ENCODE measurements at places on chromosomes 1 and 21. TPM values are rescaled to one million over a fixed set of nuclear protein-coding genes. Genes with fewer than 3 reads are reported as not detected.

DNA sequence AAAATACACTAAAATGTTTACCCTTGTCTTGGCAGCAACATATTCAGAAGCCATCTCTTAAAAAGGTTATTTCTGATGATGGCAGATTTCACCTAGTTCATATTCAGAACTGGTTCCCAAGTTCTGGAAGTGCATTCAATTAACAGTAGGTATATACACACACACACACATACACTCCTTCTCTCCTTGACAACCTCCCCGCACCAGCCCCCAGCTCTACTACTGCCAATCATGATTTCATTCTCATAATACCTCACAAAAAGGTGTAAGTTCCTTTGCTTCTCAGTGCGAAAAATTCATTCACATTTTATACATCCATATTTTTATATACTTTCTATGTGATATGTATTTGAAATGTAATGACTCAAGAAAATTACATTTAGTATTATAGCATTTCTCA is 228.1 kb upstream of the ST6GALNAC5 start:
- no peak for DNase-seq

DNA sequence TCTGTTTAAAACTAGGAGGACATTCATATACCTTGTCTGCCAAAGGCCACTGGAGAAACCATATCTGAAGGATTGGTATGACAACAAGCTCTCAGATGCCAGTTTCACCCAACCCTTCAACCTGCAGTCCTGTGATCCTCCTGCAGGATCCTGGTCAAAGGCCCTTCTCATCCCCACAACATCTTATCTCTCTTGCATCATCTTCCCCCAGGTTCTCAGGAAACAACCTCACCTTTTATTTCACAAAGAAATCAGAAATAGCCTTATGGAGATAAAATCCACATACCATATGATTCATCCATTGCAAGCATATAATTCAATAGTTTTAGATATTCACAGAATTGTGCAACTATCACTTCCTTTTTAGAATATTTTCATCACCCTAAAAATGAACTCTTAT is 104.0 kb upstream of the DSCAM start:
- no peak for DNase-seq

- DNase-seq = no peak
Observed at GRCh38 chr1:19087017-19087736, 122.9 kb downstream of the UBR4 start.

DNA sequence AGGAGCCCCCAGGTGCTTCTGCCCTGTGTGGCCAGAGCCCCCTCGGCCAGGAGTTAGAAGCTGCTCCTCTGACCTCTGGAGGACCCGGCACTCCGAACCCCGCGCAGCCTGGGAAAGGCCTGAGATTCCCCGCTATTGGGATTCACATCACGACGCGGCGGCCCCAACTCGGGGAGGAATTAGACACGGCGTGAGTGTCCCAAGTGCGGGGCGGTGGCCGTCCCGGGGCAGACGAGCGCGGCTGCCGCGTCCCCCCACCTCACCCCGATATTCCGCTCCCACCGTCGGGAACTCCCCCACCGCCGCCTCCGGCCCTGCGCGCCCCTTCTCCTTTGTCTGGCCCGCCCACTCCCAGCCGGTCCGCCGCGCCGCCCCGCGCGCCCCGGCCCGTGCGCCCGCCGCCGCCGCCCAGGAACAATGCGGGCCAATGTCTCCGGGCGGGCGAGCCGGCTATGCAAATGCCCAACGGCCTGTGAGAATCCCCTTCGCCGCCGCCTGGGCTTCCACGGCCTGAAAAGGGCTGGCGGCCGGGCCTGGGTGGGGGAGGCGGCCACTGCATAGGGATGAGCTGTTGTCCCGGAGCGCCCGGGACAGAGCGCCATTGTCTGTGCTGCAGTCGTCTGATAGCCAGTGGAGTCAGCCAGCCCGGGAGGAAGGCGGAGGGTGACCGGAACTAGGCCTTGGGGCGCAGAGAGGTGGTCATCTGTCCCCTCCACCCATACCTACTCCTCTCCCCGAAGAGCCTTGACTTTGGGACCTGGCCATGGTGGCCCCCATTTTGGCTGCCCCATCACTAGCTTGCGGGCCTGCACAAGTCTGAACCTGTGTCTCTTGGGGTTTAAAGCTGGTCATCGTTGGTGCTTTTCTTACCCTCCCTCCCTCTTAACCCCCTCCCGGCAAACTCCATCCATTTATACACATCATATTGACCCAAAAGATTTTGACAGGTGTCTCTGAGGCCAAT is 19.4 kb downstream of the RHBG start:
- no peak for DNase-seq

DNA sequence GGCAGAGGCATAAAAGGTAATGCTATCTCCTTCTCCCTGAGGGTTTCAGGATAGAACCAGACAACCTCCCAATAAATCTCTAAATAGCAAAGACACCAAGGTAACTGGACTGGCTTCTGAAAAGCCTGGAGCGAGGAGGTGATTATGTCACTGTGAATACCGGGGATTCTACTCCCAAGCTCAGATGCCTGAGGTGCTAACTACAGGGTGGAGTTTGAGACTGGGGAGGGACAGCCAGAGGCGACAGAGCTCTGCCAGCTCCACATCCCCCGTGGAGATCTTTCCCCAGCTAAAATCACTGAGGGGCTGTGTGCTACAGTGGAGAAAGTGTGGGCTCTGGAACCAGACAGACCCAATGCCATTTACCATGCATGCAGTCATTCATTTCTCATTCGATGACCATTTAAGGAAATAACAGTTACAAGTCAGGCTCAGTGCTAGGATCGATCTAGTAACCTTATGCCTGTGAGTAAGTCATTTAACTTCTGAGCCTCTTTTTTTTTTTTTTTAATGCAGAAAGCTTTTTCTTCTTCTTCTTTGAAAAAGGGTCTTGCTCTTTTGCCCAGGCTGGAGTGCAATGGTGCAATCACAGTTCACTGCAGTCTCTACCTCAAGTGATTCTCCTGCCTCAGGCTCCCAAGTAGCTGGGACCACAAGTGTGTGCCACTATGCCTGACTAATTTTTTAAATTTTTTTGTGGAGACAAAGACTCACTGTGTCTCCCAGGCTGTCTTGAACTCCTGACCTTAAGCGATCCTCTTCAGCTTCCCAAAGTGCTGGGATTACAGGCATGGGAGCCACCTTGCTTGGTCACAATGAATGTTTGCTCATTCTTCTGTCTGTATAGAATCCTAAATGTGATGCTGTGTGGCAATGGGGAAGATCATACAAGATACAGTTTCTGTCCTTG is 8.1 kb upstream of the SLC45A3 start:
- DNase-seq = no peak

- DNase-seq = no peak
Observed at GRCh38 chr1:160789702-160790611, 6.0 kb upstream of the LY9 start.

GRCh38 chr1:42962641-42963377 is 4.1 kb upstream of the SLC2A1 start:
- DNase-seq = no peak

- DNase-seq = no peak
Observed at GRCh38 chr1:109556563-109556962, 8.1 kb downstream of the GNAI3 start.

DNA sequence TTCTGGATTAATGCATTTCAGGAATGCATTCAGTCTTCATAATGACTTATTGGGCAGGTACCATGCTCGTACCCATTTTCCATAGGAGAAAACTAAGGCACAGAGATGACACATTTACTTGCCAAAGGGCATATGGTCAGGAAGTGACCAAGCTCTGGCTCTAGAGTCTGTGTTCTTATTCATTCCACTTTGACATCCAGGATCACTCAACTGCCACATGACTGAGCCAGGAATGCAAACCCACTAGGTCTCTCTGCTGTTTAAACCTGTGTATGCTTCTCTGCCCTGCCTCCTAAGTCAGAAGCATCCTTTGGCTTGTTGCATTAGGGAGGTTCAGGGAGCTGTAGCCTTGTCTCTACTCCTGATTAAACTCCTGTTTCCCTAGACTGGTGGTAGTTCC is 7.5 kb downstream of the KAZN start:
- DNase-seq = no peak

DNA sequence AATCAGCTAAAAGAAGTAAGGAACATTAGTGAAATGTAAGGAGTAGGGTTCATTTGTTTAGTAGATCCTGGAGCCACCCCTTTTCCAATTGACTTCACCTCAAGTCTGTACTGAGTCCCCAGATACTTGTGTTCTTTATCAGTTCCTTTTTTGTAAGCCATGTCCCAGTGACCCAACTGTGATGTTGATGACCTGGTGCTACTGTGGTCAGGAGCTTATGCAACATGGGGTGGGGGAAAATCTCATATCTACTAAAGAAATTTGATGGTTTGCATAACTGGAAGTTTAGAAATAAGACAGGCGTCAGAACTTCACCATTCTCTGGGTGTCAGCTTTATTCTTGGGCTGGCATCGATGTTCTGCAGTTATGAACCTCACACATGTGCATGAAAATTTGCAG is 120.5 kb downstream of the LRRC7 start:
- DNase-seq = no peak

DNA sequence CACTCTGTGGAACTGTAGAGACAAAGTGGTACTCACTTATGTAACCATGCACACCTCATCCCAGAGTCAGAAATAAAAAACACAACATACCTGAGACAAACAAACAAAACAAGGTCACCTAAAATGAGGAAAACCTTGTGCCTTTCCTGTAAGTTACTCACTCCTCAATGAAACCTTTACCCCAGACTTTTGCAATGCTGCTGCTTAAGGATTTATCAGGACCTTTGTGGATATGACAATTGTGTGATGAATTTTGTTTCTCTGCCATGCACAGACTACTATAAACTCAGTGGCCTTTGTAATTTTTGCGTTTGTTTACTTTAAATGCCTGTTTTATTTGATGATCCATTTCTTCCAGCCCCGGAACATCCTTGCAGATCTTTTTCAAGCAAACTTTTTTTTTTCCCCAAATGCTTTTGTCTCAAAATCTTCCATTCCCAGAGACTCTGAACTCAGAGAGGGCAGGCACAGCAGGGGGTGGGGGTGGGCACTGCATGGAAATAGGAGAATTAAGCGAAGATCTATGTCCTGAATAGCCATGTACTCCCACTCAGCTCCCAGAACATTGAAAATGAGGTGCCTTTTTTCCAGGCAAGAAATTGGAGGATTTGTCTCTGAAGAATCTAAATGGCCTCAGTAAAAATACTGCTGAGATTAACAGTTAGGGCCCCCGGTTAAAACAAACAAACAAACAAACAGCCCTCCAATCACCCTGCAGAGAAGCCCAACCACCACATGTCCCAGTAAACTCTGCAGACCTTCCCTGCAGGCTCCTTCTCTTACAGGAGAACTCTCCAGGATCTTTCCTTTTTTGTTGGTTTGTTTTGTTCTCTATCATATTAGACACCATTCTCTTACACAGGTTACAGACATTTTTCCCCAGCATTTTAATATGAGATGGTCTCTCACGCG is 22.6 kb upstream of the SIM2 start:
- no peak for DNase-seq

DNA sequence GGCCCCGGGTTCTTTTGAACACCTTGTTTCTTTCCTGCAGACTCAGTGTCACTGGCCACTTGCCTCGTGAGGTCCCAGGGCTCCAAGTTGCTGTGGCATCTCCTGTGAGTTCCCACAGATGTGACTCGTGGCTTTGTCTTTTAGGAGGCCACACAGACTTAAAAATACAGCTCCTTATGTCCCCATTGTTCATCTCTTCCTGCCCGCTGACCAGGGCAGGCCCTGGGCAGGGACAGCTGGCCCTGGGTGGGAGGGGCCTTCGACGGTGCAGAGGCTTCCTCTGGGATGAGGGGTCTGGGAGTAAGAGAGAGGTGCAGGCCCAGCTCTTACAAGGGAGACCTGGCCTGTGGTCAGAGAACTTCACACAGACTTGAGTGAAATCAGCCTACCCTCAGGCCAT is 15.6 kb downstream of the LDLRAP1 start:
- no peak for DNase-seq

- DNase-seq = no peak
Observed at GRCh38 chr21:20646431-20647165, 351.6 kb upstream of the NCAM2 start.

DNA sequence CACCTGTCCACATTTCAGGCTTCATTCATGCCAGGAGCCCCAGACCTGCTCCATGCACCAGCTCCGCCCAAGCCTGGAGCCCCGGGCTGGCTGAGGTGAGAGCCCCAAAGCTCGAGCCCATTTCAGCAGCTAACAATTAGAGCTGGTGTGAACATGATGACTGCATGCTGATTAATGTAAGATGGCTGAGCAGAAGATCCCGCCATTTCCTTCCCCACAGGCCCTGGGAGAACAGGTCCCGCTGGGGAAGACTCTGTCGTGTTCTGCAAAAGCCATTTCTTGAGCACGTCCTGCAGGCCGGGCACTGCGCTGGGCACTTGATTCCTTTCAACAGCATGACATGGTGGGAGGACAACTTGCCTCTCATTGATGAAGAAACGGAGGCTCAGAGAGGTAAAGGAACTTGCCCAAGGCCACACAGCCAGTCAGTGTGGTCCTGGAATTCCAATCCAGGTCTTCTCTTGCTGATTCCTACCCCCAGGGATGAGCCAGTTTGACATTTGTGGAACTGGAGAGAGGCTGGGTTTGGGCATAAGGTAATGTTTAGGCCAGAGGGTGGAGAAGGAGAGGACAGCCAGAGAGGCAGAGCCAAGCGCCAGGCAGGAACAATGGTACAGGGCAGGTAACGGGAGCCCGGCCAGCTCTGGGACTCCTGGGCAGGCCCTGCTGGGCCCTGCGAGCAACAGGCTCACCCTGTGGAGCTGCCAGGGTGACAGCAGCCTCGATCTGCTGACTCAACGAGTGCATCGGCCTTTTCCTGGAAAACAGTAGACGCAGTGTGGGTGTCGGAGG is 28.1 kb upstream of the EPHA2 start:
- no peak for DNase-seq

DNA sequence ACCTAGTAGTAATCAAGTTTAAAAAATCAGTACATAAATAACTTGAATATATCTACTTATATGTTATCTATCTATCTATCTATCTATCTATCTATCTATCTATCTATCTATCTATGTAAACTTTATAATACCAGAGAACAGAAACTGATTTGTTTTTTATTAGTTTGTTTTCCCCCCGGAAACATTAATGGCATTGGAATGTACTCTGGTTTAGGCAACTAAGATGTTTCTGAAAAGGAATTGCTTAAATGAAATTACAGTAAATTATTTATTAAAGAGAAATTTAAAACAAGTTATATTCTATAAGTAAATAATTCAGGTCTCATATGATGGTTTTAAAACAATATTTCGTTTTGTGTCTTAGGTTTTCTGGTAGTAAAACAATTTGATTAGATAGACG is 681.0 kb upstream of the ADAMTS5 start:
- DNase-seq = no peak

DNA sequence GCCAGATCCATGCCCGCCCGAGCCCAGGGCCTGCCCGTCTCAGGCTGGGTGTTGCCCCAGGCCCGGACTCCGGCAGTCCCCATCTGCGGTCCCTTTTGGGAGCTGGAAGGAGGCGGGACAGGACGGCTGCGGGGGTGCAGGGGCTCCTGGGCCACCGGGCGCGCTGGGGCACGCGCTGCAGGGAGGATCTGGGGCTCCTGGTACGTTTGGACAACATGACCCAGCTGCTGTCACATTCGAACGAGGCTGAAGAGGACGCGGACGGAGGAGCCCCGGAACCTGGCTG is 6.6 kb upstream of the CALML6 start:
- no peak for DNase-seq

- no peak for DNase-seq
Observed at GRCh38 chr1:190252046-190252445, 225.6 kb downstream of the BRINP3 start.

- no peak for DNase-seq
Observed at GRCh38 chr1:9894115-9894514, 16.0 kb downstream of the CTNNBIP1 start.

The AKR7A3 gene
- total RNA-seq = 1.0 TPM

The FAM163A gene
- not detected for total RNA-seq

The NPPB gene
- not detected for total RNA-seq

The SIK1 gene
- total RNA-seq = 414 TPM

The ECM1 gene
- 0.54 TPM for total RNA-seq

The SERPINC1 gene
- not detected for total RNA-seq

The CREG1 gene
- 33.4 TPM for total RNA-seq

The DOP1B gene
- total RNA-seq = 15.1 TPM

The TTC22 gene
- total RNA-seq = 7.3 TPM

Data from naive thymus-derived CD4-positive, alpha-beta T cell (primary cell).